ENCODE measurements at places on chromosomes 5 and 9. TPM values are rescaled to one million over a fixed set of nuclear protein-coding genes. Genes with fewer than 3 reads are reported as not detected.

DNA sequence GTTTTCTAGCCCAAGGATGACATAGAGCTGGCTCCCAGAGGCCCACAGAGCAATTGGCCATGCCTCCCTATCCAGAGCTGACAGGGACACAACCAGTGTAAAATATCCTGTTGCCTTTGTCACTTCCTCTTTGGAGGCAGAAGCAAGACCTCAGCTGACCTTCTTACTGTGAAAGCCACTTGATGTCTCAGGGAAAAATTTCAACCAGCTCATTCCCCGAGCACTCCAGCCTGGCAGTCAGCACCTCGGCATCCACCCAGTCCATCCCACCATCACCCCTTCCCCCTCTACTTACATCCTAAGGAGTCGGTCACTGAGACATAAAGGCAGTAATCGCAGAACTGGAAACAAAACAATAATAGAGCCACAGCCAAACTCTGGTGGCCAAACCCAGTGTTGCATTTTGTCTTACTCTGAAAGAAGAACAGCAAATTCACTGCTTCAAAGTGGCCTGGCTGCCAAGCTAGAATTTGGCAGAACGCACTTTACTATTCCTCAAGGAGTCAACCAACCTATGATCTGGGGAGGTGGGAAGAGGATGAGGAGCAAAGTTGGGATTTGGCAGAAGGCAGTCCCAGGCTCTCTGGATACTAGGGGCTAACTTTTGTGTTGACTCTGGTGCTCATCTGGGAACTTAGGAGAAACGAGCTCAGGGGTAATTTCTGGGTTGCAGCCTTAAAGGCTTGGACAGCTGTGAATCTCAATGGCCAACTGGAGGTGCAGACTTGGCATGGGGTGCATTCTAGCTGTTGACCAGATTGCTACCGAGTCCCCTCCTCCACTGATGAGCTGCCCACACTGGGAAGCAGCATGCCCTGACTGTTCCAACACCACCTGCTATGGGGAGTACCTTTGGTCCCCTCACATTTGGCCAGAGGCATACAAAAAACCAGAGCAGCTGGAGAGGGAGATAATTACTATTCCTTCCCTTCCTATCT lies 13.6 kb downstream of the NIPAL4 start:
- H3K36me3 ChIP-seq, result no peaks in the 10 kb centered on the region
- H3K27ac ChIP-seq, result no peak overlapping the region
- DNase-seq, result no peak
- no peaks in the 10 kb centered on the region for H3K4me1 ChIP-seq
- no peaks in the 10 kb centered on the region for H3K27me3 ChIP-seq

DNA sequence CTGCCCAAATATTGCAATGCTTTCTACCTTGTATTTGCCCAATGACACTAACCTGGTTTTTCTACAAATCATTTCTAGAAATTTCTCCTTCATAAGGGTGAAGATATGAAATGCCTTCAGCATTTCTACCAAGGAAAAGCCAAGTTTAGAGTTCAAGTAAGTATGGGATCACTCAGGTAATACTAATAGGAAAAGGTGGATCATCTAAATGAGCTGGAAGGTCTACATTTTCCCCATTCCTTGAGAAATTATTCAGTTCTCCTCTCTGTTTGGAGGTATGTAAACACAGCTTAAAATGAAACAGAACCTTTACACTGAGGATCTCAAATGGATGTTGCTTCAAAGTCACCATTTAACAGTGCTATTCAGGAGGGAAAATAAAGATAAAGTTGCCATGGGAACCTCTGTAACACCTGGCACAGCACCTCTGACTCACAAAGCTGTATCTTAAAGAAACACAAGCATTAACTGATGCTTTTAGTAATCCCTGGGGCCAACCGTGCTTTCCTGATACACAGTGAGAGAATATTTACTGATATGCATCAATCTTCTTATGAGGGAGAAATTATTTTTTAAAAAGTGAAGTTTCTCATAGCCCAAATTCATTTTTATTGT lies 161.3 kb downstream of the DRD1 start:
- no peak overlapping the region for H3K27ac ChIP-seq
- DNase-seq, result no peak
- no peak overlapping the region for H3K4me3 ChIP-seq
- H3K36me3 ChIP-seq, result no peaks in the 10 kb centered on the region

GRCh38 chr9:114847492-114848417 lies 41.9 kb upstream of the TNFSF15 start:
- H3K27me3 ChIP-seq, result no peaks in the 10 kb centered on the region
- H3K4me1 ChIP-seq, result peaks cover 16% of the 10 kb centered on the region
- no peak for DNase-seq
- H3K27ac ChIP-seq, result no peak overlapping the region
- peaks cover 2% of the 10 kb centered on the region for H3K36me3 ChIP-seq
- H3K4me3 ChIP-seq, result no peak overlapping the region

IRX1 gene
- total RNA-seq, result not detected

All from activated naive CD8-positive, alpha-beta T cell treated with anti-CD3 and anti-CD28 coated beads for 36 hours (primary cell).